ENCODE measurements at places on chromosomes 7 and 10.

GRCh38 chr10:123655751-123656150, 10.4 kb upstream of the GPR26 start:
- DNase-seq = no peak

DNA sequence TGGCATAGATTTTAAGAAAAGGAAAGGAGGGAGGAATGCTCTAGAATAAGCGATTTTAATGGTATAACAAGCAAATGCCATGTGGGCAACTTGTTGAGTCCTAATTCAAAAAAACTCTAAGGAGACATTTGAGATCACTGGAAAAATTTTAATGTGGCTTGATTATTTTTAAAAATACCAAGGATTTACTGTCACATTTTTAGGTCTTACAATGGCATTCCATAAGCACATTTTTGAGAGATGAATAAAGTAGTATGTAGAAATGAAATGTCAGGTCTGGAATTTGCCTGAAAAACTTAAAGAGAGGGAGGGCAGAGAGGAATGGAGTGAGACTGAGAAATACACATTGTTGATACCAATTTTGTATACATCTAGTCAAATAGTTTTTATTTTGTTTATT, 20.3 kb downstream of the NCAPG2 start:
- DNase-seq = no peak

DNA sequence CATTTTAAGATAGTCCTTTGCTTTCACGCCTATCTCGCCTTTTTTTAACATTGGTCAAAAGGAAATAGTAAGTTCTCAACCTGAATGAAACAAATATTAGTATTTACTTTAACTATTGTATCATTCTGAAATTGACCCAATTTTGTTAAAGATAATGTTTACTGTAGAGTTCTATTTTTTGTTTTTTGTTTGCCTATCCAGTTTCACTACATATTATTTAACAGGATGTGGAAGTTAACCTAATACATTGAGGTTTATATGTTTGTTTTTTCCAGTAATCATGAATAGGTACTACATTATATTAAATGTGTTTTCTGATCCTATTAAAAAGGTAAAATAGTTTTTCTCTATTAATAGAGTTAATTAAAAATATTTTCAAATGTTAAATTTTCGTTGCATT, 26.5 kb downstream of the ACSM6 start:
- DNase-seq = no peak

- peak; percentile 11 for DNase-seq
Observed at GRCh38 chr7:30681815-30682211, 443 bp downstream of the CRHR2 start.

GRCh38 chr10:122911889-122912484, 1.6 kb downstream of the FAM24A start:
- peak; percentile 43 for DNase-seq

GRCh38 chr7:130940326-130940725, 206.3 kb upstream of the KLF14 start:
- DNase-seq = no peak

- no peak for DNase-seq
Observed at GRCh38 chr7:102393467-102393866, 2.7 kb upstream of the PRKRIP1 start.

- no peak for DNase-seq
Observed at GRCh38 chr7:121275204-121275603, 53.6 kb upstream of the WNT16 start.

DNA sequence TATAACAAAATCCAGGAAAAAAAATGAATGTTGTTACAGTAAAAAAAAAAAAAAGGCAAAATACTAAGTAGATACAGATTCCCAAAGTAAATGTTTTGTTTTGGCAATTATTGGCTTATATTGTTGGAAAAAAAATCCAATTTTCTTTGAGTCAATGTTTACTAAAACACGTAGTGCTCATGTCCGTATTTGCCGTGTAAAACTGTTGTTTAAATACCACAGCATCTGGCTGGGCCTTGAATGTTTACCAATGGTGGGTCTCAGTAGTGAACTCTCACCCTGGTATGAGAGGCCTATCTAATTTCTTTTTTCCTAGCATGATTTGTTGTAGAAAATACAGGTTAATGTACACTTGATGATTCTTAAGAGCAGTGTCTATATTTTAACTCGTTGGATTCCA, 41.4 kb upstream of the SLC26A5 start:
- no peak for DNase-seq

GRCh38 chr10:22244001-22244400, 26.2 kb upstream of the EBLN1 start:
- no peak for DNase-seq

GRCh38 chr7:38398725-38399321, 125.4 kb upstream of the TARP start:
- DNase-seq = peak; percentile 39

DNA sequence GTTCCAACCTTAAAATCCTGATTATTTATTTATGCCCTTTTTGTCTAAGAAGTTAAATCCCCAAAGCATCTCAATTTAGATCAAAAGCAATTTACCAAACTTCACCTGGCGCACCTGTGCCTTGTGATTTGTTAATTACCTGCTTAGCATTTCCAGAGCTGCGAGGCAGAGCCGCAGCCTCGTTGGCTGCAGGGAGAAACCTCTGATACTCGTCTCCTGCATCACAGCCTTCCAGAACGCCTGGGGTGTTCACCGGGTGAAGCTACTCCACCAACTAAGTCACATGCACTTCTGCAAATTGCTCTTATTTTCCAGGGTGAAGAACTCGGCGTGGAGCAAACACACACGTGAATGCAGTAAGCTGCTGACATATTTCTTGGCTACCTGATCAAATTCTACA, 198.1 kb upstream of the RNF32 start:
- DNase-seq = no peak

DNA sequence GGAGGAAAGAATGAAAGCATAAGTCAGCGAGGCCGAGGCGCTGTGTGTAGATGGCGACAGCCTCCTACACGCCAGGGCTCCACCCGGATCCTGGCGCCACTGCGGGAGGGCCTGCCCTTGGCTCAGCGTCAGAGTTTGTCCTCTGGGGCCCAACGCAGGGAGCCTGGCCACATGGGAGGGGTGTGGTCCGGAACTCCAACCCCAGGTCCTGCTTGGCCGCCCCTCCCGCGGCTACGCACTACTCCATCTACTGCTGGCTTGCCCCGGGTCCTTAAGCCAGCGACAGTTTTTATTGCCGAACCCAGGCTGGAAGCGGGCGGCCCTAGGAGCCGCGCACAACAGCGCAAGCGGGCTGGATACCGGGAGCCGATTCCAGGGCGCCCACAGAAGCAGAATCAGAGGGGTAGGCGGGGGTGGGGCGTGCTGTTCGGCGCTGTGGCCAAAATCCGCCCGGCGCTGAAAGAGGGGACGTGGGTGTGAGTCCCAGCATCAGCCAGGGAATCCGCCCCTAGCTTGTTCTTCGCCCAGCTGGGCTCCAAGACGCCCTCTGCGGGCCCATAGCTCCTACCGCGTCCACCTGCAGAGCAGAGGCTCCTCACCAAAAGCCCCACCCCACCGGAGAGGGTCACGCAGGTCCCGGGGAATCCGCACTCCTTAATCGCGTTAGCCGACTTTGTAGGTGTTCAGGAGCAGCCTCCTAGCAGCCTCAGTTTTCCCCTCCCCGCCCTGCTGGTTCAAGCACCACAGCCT, 4.5 kb downstream of the KAZALD1 start:
- peak; percentile 51 for DNase-seq

DNA sequence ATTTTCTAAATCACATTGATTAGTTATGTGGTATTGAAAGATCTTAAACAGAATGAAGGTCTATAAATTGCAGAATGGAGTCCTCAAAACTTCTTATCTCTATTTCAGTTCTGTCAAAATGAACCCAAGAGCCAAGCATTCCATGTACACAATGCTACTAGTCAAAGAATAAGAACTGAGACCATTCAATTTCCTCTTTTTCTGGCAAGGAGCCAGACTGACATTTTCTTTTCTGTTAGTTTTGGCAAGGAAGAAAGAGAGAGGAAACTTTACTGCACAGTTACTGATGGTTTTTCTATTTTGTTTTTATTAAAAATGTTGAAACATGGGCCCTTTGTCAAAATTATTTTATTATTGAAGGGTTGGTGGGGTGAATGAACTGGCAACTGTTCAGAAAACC, 181.8 kb upstream of the FERD3L start:
- no peak for DNase-seq

DNA sequence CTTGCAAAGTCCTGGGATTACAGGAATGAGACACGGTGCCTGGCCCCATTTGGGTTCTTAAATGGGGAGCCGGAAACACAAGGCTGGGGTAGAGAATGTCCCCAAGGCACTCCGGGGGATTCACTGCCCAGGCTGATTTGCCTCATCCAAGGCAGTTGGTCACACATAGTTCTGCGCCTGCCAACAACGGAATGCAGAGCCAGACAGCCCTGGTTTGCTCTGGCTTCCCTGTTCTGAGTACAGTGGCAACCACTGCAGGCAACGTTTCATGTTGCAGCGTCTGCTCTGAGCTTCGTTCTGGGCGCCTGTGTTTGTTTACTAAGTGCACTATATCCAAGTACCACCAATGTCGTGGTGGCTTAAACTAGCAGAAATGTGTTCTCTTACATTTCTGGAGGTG, 61.7 kb upstream of the C1QL3 start:
- DNase-seq = no peak

- no peak for DNase-seq
Observed at GRCh38 chr7:143499246-143499645, 21.6 kb downstream of the TAS2R41 start.

- DNase-seq = no peak
Observed at GRCh38 chr10:44242826-44243225, 142.1 kb downstream of the CXCL12 start.

DNA sequence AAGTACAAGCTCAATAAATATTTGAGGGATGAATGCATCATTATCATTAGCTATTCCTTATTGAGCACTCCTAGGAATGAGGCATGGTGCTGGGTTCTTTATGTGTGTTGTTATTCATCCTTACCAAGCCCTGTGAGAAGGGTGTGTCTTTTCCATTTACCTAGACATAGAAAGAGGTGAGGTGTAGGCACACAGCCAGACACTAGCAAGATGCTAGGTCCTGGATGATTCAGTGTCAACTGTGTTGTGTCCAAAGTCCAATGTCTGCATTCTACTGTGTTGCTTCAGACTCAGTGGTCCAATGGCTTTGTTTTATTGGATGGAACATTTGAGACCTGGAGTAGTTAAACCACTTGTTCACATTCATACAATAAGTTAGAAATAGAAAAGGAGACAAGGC, 605.5 kb downstream of the LRMDA start:
- DNase-seq = no peak

DNA sequence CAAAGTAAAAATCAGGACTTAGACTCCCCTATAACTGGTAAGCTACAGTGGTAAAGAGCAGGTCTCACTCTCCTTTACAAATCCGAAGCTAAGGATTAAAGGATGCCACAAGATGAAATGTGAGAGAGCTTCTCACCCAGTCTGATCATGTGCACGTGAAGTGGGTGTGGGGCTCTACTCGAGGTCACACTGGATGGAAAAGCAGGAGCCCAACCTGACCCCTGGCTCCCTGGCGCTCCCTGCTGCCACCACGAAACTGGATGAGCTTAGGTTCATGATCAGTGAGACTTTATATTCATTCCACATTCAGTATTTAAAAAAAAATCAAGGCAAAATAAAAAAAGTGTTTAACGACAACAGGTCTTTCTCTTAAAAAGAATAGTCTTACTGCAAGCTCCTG, 21.7 kb upstream of the FOXI2 start:
- no peak for DNase-seq

GRCh38 chr7:91263384-91264045, 718 bp upstream of the FZD1 start:
- peak; percentile 2 for DNase-seq

- DNase-seq = no peak
Observed at GRCh38 chr7:84337429-84337828, 142.8 kb upstream of the SEMA3A start.

- DNase-seq = no peak
Observed at GRCh38 chr7:118606602-118607001, 382.1 kb downstream of the ANKRD7 start.

GRCh38 chr7:127997226-127997922, 33.9 kb downstream of the LRRC4 start:
- DNase-seq = no peak

DNA sequence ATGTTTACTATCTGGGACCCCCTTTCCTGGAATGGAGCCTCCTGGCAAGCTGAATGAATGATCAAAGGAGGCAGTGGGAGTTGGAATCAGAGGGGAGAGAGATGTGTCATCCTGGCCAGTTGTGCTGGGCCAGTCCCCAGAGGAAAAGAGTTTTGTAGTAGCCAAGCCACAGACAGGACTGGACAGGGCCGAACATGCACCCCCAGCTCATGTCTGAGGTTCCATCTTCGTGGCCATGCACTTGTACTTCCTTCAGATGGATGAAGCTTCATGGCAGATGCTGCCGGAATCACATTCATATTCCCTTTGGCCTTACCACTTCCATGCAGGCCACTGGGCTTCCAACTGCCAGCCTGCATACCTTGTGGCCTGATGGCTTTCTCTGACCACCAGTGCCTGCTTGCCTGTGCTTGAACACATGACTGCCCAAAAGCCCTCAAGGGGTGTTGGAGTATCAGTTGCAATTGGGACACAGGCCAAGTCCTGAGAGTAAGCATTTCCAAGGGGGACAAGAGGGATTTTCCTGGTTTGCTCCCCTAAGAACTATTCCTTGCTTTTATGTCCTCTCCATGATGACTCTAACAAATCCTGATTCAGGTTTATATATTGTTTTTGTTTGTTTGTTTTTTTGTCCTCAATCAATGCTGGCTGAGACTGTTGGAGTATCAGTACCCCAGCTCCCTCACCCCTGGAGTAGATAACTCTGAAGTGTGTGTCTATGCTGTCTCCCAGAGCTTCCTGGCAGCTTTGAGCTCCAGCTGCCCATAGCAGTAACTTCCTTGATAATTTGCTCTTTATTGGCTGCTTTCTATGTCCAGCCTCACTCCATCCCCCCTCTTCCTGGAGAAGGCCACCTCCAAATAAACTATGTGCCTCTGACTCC, 63.6 kb downstream of the TMEM130 start:
- no peak for DNase-seq

DNA sequence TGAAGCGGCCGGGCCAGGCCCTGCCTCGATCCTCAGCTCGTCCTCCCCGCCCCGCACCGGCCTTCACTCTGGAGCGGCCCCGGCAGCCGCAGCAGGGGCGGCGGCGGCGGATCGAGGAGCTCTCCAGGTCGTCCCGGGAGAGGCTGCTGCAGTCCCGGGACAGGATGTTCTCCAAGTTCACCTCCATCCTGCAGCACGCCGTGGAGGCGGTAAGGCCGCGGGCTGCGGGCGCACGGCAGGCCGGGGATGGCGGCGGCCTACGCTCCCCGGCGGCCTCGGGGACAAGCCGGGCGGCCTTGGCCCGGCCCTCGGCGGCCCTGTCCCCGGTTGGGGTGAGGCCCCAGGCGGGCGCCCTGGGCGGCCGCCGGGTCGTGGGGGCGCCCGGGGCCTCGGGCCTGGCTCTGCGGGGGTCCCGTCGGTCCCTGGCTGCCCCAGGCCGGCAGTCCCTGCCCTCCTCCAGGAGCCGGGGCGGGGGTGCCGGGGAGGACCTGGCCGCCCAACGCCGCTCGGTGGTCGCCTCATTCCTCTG, 399 bp downstream of the FHIP2A start:
- DNase-seq = no peak

All from activated naive CD8-positive, alpha-beta T cell treated with anti-CD3 and anti-CD28 coated beads for 36 hours (primary cell).